Fibroblast of skin of right biceps (primary cell): ENCODE measurements at places on chromosomes 5 and 9.
A peak's percentile ranks its signal among the peaks of the same experiment; 100 is the strongest.

GRCh38 chr9:92637326-92637725 is 32.6 kb downstream of the IPPK start:
- DNase-seq: no peak

DNA sequence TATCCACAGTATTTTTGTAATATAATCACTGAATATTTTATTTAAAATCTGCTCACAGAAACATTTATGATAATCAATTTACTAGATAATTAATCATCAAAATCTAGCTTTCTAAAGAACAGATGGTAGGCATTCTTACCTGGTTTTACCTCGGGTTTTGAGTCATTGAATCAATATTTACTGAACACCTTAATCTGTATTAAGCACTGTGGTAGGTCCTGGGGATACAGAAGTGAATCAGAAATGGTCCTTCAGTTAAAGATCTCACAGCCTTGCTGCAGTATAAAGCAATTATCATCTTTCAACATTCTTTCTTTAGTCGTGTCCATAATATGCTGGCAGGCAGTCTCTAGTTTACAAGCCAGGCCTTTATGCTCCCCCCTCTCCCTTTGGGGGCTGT is 2.0 kb upstream of the MEIKIN start:
- no peak for DNase-seq

DNA sequence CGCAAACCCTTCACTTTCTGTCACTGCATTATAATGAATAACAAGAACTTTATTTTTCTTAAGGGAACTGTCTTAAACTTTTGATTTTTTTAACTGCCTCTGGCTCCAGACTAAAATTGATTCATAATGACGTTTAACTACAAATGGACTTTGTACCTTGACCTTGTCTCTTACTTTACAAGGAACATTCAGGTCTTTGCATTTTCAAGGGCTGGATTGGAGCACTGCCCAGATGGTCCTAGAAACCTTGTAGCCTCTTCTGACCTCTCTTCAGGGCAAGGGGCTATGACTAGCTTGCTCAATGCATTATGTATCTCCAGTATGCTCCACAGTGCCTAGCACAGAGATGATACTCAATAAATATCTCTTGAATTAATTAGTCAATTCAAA is 612.6 kb upstream of the CLINT1 start:
- no peak for DNase-seq

- DNase-seq: no peak
Observed at GRCh38 chr5:50445296-50445949, 4.3 kb upstream of the EMB start.

GRCh38 chr9:6198251-6198650 is 17.4 kb upstream of the IL33 start:
- DNase-seq: no peak

- DNase-seq: peak; percentile 12
Observed at GRCh38 chr9:87497604-87498045, at the start of gene DAPK1. TSS of gene DAPK1 (plus strand) at chr9:87497867. CDS start at chr9:87499078, 1,211 bp downstream.

DNA sequence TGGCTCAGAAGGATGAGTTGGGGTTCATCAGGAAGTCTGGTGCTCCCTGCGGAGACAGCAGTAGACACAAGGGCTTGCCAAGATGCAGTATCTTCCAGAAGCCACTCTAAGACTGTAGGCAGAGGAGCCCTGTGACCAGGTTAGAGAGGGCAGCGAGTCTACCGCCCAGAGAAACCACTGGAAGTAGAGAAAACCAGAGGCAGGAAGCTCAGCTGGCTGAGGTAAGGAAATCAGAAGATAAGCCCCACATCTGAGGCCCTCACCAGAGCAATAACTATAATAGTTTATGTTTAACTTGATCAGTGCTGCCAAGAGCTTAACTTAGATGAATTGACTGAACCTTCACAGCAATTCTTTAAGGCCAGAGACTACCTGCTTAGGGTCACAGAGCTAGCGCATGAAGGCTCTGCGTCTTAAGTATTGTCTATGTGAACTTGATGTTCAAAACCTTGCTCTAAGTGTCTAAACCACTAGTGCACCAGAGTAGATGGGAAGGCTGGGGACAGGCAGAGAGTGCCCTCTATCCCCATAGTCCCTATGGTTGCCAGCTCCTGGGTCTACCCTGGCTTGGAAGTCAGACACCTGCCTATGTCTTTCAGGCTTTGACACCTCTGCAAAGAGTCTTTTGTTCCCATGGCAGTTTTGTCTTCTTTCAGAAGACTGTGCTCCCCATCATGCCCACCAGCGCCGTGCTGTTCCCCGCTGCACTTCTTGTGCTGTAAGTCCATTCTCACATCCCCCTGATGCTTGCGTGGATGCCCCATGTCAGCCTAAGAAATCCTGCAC is 228.2 kb upstream of the KLF4 start:
- no peak for DNase-seq

DNA sequence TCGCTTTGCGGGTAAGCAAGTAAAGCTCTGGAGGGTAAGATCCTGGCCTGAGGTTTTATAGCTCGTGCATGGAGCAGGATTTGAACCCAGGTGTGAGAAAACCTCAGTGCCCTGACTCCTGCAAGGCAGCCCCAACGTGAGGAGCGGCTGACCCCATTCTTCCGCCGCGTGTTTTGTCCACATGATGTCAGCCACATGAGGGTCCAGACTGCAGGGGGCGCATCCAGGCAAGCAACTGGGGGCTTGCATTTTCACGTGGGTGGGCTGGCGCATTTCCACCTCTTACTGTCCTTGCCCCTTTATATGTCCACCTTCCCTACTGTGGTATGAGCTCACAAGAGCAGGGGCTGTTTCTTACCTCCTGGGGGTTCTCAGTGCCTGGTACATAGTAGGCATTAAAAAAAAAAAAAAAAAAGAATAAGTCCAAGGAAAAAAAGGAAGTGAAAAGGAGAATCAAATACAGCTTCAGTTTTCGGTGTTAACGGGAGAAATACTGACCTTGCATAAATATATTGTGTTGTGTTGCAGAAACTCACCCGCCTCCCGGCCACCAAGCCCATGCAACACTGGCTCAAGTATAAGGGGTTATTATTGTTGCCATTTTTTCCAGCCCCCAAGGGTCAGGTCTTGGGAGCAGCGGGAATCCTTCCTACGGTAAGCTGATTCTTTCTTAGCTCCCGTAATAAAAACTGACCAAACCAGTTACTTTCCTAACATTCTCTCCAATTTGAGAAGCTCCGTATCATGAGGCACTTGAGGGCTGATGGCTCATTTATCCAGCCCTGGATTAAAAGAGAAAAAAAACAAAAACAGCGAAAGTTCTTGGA is 15.0 kb downstream of the TLX3 start:
- DNase-seq: no peak

GRCh38 chr9:18604767-18605730 is 131.1 kb downstream of the ADAMTSL1 start:
- DNase-seq: no peak

DNA sequence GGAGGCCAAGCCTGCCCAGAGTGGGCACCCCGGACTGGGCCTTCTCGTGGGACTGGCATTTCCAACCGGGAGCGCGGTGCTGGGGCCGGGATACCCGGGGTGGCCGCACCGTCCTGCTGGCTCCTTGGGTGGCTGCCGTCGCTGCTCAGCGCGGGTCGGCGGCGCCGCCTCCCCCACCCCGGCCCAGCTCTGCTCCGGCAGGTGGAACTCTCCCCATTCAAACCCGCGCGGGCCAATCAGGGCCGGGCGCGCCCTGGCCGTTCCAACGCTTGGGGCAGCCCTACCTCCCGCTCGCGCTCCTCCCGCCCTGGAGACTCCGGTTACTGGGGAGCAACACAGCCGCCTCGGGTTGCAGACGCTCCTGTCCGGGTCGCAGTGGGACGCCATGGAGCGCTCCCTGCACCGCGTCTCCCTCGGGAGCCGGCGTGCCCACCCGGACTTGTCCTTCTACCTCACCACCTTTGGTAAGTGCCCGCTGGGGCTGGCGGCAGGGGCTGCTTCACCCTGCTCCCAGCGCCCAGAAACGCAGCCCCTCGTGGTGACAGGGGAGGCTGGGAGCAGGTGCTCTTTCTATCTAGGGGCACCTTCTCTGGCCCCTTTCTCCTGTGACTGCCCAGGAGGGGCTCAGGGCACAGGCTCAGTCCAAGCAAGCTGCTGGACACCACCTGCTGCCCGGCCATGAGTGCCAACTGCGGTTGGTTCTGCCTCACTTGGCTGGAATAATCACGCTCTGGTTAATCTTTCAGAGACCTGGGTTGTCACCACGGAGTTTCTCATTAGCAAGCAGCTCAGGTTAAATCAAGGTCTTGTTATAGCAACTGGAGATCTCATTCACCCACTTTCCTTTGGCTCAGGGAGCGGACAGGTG is at the start of gene RGS3:
Gene RGS3 (plus strand): TSS at position 310 of the 868 bp plus-strand sequence. CDS start 76 bp downstream, at position 386.
- no peak for DNase-seq

- DNase-seq: no peak
Observed at GRCh38 chr9:123776708-123777537, 153.0 kb downstream of the DENND1A start.

- DNase-seq: peak; percentile 63
Observed at GRCh38 chr5:72167804-72168203, 60.5 kb downstream of the MAP1B start.
